Neural progenitor cell (in vitro differentiated cells): ENCODE measurements at places on chromosomes 2 and 18. TPM values are rescaled to one million over a fixed set of nuclear protein-coding genes. Genes with fewer than 3 reads are reported as not detected.

VIL1 gene
- total RNA-seq: 0.22 TPM in 1 of 2 replicates, not detected in the other

CTDP1 gene
- total RNA-seq: 11.8 and 25.9 TPM in 2 replicates

CD226 gene
- 0.06 TPM in 1 of 2 replicates, not detected in the other for total RNA-seq

TRPM8 gene
- 4.9 and 7.5 TPM in 2 replicates for total RNA-seq

LYPD6B gene
- 0.34 TPM in 1 of 2 replicates, not detected in the other for total RNA-seq

GALR1 gene
- total RNA-seq: not detected in 2 replicates

ALKAL2 gene
- total RNA-seq: not detected in 2 replicates

IL18R1 gene
- 0.07 TPM in 1 of 2 replicates, not detected in the other for total RNA-seq

FOXI3 gene
- 0.51 and 0.90 TPM in 2 replicates for total RNA-seq

LIMS4 gene
- 0.28 TPM in 1 of 2 replicates, not detected in the other for total RNA-seq

GAREM2 gene
- 15.1 and 20.0 TPM in 2 replicates for total RNA-seq

XDH gene
- total RNA-seq: 5.0 and 7.5 TPM in 2 replicates

NIFK gene
- 39.3 and 126 TPM in 2 replicates for total RNA-seq

DNA sequence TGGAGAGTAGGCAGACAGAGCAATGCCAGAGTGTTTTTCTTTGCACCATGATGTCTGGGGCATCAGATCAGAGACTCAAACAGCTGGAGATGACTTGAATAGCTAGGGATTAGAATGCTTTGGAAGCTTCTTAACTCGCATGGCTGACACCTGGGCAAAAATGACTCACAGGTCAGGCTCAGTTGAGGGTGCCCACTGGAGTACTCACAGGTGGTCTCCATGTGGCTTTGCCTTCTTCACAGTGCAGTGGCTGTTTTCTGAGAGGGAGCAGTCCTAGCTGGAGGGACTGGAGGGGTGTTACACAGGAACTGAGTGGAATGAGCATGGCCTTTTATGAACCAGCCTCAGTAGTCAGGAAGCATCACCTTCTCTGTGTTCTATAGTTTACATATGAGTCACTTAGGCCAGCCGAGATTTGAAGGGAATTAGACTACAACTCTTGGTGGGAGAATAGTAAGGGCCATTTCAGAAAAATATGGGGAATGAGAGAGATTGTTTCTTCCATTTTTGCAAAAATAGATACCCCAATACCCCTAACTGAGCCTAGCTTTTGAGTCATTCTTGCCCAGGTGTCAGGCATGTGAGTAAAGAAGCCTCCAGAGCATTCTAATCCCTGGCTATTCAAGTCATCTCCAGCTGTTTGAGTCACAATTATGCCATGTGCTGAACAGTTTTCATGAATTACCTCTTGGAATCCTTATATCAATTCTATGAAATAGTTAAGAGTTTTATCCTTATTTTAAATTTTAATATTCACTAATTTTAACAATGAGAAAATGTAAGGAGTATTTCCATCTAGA lies 7.1 kb upstream of the PPP1R1C start:
- no peaks in the 10 kb centered on the region for H3K4me1 ChIP-seq
- no peaks in the 10 kb centered on the region for H3K27me3 ChIP-seq
- no peaks in the 10 kb centered on the region for H3K36me3 ChIP-seq
- H3K4me3 ChIP-seq: no peak overlapping the region
- H3K27ac ChIP-seq: no peak overlapping the region

DNA sequence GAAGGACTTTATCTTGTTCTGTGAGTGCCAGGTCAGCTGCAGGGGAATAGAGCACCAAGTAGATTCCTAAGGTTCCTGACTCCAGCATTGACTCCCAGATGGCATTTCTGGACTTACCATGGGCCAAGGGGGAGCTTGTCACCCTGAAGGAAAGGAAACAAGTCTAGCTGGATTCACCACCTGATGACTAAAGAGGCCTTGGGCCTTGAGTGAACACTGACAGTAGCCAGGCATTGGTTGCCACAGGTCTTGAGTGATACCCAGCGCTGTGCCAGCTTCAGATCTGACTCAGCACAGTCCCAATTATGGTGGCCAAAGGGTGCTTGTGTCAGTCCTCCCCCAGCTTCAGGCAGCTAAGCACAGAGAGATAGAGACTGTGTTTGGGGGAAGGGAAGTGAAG lies 40.1 kb upstream of the CAPN13 start:
- no peaks in the 10 kb centered on the region for H3K36me3 ChIP-seq
- H3K27ac ChIP-seq: no peak overlapping the region
- H3K4me3 ChIP-seq: no peak overlapping the region
- no peaks in the 10 kb centered on the region for H3K27me3 ChIP-seq
- no peaks in the 10 kb centered on the region for H3K4me1 ChIP-seq

- no peak overlapping the region for H3K4me3 ChIP-seq
- H3K27me3 ChIP-seq: no peaks in the 10 kb centered on the region
- no peak overlapping the region for H3K27ac ChIP-seq
- H3K4me1 ChIP-seq: no peaks in the 10 kb centered on the region
- no peaks in the 10 kb centered on the region for H3K36me3 ChIP-seq
- no peak for DNase-seq
Measured at GRCh38 chr18:42948831-42949230, 166.7 kb downstream of the RIT2 start.

DNA sequence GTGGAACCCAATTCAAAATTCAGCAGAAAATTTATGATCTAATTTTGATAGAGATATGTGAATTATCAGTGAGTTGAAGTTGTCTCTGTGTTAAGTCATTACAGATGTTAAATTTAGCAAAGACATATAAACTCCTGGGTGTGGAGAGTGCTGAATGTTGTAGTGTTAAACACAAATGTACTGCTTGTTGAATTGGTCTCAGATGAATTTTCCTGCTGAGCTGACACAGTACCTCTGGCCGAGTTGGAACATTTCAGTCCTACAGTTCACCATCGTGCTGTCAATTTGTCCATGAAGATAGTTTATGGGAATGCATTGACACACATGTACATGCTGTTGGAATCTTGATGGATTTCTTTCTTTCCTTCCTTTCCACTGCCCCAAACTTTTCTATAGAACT lies 255.9 kb downstream of the PLCL1 start:
- H3K4me3 ChIP-seq: no peak overlapping the region
- no peaks in the 10 kb centered on the region for H3K36me3 ChIP-seq
- no peak for DNase-seq
- no peak overlapping the region for H3K27ac ChIP-seq
- H3K4me1 ChIP-seq: no peaks in the 10 kb centered on the region

- H3K36me3 ChIP-seq: no peaks in the 10 kb centered on the region
- no peak overlapping the region for H3K27ac ChIP-seq
- H3K4me1 ChIP-seq: peaks cover 7% of the 10 kb centered on the region
- H3K27me3 ChIP-seq: no peaks in the 10 kb centered on the region
Measured at GRCh38 chr2:71531522-71532047, 78.2 kb downstream of the DYSF start.

DNA sequence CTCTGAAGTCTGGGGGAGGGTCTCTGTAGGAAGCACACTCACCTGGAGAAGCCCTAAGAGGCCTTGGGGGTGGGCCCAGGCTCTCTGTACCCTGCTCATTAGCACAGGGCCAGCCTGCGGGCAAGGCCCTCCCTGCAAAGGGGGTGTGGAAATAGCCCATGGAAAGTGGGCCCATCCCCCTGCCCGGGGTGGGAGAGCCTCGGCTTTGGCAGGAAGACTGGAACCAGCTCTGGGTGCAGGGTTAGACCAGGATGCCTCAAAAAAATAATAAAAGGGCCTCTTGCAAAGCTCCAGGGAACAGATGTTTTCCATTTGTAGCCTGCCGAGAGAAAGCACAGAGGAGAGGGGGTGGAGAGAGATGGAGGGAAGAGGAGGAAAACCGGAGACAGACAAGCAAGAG lies 98.7 kb downstream of the STPG4 start:
- H3K27me3 ChIP-seq: no peaks in the 10 kb centered on the region
- no peak for DNase-seq
- no peak overlapping the region for H3K4me3 ChIP-seq
- no peaks in the 10 kb centered on the region for H3K36me3 ChIP-seq

DNA sequence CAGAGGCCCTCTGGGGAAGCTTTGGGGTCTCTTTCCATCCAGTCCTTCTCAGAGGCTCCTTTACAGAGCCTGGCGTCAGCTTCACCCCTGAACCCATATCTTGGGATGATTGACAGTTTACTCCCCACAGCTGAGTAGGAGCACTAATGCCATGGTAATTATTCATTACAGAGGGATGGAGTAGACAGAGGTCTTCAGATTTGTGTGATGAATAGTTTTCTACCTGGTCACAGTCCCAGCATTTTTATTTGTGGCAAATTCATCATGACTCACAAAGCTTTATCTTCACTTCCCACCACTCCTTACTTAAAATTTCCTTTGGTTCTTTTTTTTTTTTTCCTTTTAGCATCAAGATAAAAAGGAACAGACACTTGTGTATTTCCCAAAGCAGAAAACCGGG lies 104.2 kb downstream of the CCDC85A start:
- no peaks in the 10 kb centered on the region for H3K27me3 ChIP-seq
- no peaks in the 10 kb centered on the region for H3K36me3 ChIP-seq

DNA sequence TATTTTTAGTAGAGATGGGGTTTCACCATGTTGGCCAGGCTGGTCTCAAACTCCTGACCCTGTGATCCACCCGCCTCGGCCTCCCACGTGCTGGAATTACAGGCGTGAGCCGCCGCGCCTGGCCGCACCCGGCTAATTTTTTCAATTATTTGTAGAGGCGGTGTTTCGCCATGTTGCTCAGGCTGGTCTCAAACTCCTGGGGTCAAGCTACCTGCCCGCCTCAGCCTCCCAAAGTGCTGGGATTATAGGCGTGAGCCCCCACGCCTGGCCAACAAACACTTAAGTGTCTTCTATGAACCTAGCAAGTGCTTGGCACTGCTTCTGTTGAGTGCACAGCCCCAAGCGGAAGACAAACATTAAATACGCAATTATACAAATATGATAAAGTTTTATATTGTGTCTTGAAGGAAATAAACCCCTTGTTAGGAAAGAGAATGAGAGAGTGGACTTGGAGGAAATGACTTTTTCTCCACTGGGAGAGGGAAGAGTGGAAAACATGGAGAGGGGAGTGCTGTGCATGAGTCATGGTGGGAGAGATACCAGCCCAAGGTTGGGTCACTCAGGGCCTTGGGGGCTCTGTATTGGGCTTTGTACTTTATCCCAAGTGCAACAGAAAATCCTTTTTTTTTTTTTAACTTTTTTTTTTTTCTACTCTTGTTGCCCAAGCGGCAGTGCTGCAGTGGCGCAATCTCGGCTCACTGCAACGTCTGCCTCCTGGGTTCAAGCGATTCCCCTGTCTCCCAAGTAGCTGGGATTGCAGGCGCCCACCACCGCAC lies 41.4 kb upstream of the ACTR2 start:
- no peaks in the 10 kb centered on the region for H3K4me1 ChIP-seq
- no peak for DNase-seq
- no peaks in the 10 kb centered on the region for H3K27me3 ChIP-seq
- no peak overlapping the region for H3K27ac ChIP-seq

GRCh38 chr2:6381326-6381725 lies 484.4 kb downstream of the CMPK2 start:
- no peak for DNase-seq
- no peak overlapping the region for H3K27ac ChIP-seq
- H3K27me3 ChIP-seq: no peaks in the 10 kb centered on the region
- no peaks in the 10 kb centered on the region for H3K4me1 ChIP-seq
- no peak overlapping the region for H3K4me3 ChIP-seq

- no peaks in the 10 kb centered on the region for H3K4me1 ChIP-seq
- no peak overlapping the region for H3K27ac ChIP-seq
- no peaks in the 10 kb centered on the region for H3K27me3 ChIP-seq
- peak; percentile 62 for DNase-seq
- no peak overlapping the region for H3K4me3 ChIP-seq
Measured at GRCh38 chr2:9333591-9334171, 89.6 kb downstream of the ITGB1BP1 start.

- no peak overlapping the region for H3K4me3 ChIP-seq
- H3K36me3 ChIP-seq: no peaks in the 10 kb centered on the region
- H3K27ac ChIP-seq: no peak overlapping the region
- DNase-seq: no peak
Measured at GRCh38 chr2:120638450-120638849, 97.2 kb upstream of the GLI2 start.

GRCh38 chr18:59454909-59455727 lies 96.1 kb upstream of the LMAN1 start:
- no peaks in the 10 kb centered on the region for H3K36me3 ChIP-seq
- peak; percentile 35 for DNase-seq
- H3K4me1 ChIP-seq: peaks cover 6% of the 10 kb centered on the region
- H3K27me3 ChIP-seq: no peaks in the 10 kb centered on the region
- H3K27ac ChIP-seq: no peak overlapping the region

- H3K4me3 ChIP-seq: peak overlapping the region; percentile 53
- H3K4me1 ChIP-seq: peaks cover 9% of the 10 kb centered on the region
- H3K27me3 ChIP-seq: peaks cover 72% of the 10 kb centered on the region
- no peak overlapping the region for H3K27ac ChIP-seq
- no peaks in the 10 kb centered on the region for H3K36me3 ChIP-seq
Measured at GRCh38 chr2:96528006-96528699, 8.4 kb upstream of the ARID5A start.

DNA sequence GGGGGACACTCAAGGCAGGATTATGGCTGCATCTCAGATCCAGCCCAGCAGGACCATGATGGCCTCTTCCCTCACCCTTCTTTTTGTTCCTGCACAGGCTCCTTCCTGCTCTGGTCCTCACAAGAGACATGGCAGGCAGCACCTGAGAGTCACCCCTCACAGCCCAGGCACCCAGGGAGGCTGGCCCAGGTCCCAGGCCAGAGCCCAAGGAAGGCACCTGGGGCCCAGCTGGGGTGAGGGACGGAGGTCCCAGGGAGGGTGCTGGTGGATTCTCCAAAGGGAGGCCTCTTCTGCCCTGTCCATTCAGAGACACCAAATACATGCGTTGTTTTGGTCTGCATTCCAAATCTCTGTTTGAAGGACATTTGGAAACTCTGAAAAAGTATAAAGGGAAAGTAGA lies 285.4 kb upstream of the HS6ST1 start:
- DNase-seq: no peak
- no peak overlapping the region for H3K4me3 ChIP-seq
- no peaks in the 10 kb centered on the region for H3K4me1 ChIP-seq

- no peak overlapping the region for H3K4me3 ChIP-seq
- no peaks in the 10 kb centered on the region for H3K4me1 ChIP-seq
- H3K27me3 ChIP-seq: no peaks in the 10 kb centered on the region
Measured at GRCh38 chr2:28247734-28248133, 144.9 kb upstream of the FOSL2 start.

DNA sequence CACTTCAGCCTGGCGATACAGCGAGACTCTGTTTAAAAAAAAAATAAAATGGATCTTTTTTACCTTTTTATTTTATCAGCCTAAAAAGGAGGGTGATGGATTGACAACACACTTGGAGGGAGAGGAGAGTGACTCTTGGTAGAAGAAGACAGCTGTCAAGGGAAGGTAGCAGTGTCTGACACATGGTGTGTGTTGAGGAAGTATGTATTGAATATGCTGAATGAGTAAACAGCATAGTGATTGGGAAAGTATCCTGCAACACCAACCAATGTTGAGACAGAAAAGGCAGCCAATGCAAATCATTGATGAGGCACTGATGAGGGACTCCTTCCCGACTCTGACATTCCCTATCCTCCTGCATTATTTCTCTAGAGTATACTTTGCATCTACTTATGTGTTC lies 306.4 kb downstream of the LPIN1 start:
- no peaks in the 10 kb centered on the region for H3K4me1 ChIP-seq
- no peak overlapping the region for H3K27ac ChIP-seq
- no peaks in the 10 kb centered on the region for H3K36me3 ChIP-seq
- H3K4me3 ChIP-seq: no peak overlapping the region
- no peak for DNase-seq
- no peaks in the 10 kb centered on the region for H3K27me3 ChIP-seq
